DND-41 (cell line): ENCODE measurements at places on chromosomes 1 and 21.
A peak's percentile ranks its signal among the peaks of the same experiment; 100 is the strongest.

DNA sequence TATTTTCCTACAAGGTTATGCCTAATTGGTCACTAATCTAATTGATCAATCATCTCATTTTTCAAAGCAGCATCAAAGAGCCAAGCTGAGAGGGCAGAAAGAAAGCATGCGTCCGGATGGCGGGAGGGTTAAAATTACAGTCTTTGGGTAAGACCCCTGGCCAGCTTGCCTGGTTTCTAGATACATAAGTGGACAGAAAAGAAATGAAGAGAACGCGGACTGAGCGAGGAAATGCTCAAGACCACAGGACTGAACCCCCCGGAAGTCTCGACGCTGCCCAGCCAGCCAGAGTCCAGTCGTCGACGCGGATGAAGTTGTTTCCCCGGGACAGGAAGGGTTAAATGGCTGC lies 297.2 kb downstream of the OMA1 start:
- DNase-seq: no peak

DNA sequence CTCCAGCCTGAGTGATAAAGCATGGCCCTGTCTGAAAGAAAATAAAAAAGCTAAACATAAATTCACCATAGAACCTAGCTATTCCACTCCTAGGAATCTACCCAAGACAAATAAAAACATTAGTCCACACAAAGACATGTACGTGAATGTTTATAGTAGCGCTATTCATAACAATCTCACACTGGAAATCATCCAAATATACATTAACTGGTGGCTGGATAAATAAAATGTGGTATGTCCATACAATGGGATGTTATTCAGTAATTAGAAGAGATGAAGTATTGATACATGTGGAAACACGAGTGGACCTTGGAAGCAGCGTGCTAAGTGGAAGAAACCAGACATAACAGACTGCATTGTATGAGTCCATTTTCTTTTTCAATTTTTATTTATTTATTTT lies 29.7 kb downstream of the RIPPLY3 start:
- DNase-seq: no peak

DNA sequence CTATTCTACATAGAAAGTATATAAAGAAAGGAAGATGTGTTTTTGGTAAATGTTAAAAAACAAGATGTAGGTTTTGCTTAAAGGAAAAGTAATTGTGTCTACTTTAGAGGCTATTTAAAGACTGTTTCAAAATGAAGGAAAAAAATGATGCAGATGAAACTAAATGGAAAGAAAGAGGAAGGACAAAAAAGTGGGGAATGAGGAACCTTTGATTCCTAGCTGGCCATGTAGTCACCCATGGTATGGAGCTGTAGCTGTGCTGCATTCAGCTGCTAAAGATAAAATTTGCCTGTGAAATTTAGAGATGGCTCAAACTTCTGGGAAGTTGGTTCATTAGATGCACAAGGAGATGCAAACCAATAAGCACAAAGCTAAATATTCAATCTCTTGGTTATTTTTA lies 86.8 kb upstream of the SERBP1 start:
- no peak for DNase-seq

- DNase-seq: no peak
Observed at GRCh38 chr1:244730153-244730933, 77.4 kb downstream of the DESI2 start.

- DNase-seq: no peak
Observed at GRCh38 chr1:184039126-184039525, 1.6 kb upstream of the COLGALT2 start.

GRCh38 chr1:214498021-214498420 lies 53.4 kb downstream of the PTPN14 start:
- no peak for DNase-seq

DNA sequence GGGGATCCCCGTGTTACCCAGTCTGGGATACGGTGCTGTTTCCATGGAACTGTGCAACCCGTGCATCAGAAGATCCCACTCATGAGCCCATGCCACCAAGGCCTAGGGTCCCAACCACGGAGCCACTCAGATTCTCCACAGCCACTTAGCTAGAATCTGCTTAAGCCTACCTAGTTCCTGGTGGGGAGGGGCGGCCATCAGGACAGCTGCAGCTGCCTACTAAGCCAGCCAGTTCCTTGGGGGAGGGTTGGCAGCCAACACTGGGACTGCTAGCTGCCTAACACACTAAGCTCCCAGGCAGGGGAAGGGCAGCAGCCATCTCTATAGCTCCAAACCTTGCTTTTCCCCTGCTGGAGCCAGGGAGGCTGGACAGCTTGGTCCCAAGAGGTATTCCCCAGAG lies 549.2 kb upstream of the BRINP3 start:
- DNase-seq: peak; percentile 8

GRCh38 chr1:197391303-197392226 lies 123.5 kb downstream of the CRB1 start:
- peak; percentile 41 for DNase-seq

- DNase-seq: no peak
Observed at GRCh38 chr1:20612221-20612746, 21.0 kb upstream of the PINK1 start.

- no peak for DNase-seq
Observed at GRCh38 chr1:31614414-31615005, 3.0 kb upstream of the HCRTR1 start.

GRCh38 chr1:2979191-2980072 lies 41.8 kb upstream of the ACTRT2 start:
- DNase-seq: no peak

DNA sequence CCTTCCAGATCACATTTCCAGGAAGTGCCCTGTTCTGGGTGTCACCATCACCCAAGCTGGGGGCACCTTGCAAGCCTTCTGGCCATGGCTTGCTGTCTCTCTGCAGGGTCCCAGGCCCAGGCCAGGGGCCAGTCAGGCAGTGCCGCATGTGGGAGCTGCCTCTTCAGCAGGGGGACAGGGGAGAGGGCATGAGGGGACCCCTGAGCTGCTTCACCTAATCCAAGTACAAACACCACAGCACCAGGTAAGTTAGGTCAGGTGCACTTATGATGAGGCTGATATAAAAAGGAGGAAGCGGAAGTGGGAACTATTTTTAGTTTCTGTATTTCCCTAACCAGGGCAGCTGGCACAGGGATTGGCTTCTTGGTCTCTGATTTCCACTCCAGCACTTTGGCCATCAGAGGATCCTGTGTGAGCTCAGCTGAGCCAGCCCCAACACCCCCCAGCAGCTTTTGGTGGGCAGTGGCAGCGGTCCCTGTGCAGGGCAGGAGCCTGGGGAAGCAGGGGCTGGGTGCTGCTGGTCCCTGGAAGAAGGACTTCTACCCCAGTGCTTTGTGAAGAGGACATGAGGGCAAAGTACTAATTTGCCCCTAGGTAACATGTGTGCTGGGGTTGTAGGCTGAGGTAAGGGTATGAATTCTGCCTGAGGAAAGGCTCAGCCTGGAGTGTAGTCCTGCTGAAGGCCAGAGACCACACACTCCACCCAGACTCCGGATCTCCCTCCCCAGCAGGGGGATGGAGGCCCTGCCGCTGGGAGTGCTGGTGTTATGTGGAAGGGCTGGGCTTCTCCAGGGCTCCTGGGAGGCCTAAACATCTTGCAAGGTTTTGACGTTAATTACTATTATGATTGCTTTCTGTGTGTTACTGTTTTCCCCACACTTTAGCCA lies 3.3 kb upstream of the PCBP3 start:
- no peak for DNase-seq

GRCh38 chr1:61370913-61371279 lies 288.5 kb downstream of the NFIA start:
- DNase-seq: no peak
